Renal cortex interstitium (tissue), 15 donors: ENCODE measurements at places on chromosomes 7 and 10. TPM values are rescaled to one million over a fixed set of nuclear protein-coding genes. Genes with fewer than 3 reads are reported as not detected.

DNA sequence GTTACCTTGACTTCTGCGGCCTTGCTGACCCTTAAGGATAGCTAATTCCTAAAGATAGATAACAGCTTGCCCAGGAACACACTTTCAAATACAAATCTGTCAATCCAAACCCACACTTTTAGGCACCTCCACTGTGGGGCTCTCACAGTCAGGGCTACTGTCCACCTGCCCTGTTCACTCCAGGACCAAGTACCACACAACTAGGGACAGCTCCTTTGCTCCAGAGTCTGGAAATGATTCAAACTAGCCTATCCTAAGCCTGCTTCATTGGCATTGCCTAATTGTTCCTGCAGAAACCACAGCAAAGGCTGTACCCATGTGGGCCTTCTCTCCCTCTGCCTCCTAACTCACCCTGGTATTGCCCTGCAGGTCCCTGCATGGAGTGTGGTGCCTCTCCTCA lies 538.9 kb upstream of the IGFBP3 start:
- DNase-seq = no peak

DNA sequence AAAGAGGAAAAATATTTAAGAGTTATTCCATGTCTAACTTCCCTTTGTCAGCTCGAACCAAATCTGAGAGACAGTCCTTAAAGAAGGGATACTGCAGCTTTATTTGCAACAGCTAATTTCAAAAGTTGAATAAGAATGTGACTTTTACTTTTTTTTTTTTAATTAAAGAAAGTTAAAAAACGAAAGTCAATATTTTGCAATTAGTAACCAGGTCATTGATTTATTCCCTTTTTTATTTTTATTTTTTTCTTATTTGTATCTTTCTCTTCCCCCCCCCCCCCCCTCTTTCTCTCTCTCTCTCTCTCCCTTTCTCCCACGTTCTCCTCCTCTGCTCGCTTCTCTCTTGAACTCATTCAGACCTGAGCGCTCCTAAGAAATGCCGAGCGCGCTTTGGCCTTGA lies 209.5 kb downstream of the TCF7L2 start:
- DNase-seq = no peak

- no peak for DNase-seq
Observed at GRCh38 chr10:119663866-119664698, 12.9 kb downstream of the BAG3 start.

DNA sequence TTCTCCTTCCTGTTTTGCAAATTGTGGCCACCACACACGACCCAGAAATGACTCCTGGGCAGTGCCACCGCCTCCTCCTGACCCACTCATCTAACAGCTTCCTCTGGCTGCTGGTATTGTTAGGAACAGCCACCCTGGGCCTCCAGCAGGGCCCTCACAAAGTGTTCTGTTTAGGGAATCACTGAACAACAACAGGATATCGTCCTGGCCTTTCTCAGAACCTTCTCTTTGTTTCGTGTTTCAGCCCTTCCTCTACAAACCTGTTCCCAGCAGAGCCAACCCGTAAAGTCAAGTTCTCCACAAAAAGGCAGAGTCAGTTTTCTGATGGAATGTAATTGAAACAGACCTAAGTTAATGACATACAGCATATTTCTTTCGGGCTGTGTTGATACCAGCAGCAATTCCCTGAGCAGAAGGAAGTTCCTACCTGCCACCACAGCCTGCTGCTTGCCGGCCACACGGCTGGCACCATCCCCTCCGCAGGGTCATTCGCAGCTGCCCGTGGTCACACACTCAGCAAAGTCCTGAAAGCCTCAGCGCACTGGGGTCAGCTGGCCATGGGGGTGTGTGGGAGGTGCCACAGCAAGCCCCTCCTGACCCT lies 91.7 kb upstream of the PITRM1 start:
- no peak for DNase-seq

DNA sequence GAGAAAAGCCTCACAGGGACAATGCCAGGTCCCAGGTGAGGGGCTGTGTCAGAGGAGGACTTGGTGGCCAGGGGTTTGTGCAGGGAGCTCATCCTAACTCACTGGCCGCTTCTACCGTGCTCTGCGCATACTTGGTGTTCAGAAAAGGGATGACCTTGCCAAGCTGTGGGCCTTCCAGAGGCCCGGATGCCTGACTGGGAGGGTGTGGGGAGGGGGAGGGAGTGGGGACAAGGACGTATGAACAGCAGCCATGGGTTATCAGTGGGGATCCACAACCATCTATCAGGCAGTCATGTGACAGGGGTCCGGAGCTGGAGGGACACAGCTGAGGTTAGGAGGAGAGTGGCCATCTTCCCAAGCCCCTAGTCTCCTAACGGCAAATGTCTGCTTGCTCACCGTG lies 6.2 kb downstream of the SFXN4 start:
- DNase-seq = no peak

DNA sequence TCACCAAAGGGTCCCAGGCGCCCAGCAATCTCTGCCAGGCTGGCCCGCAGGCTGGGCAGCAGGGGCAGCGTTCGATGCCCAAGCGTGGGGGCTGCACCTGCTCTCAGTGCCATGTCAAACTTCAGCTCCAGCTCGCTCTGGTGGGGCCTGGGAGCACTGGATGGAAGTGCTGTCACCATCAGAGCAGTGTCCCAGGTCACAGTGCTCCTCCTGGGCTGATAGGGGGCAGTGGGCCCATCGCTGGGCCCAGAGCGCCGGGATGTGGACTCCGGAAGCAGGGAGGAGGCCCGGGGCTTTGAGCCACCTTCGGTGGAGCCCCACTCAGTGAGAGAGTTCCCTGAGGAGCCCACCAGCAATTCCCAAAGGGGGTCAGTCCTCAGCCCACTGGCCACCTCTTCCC lies 2.2 kb downstream of the PRRT4 start:
- DNase-seq = no peak

- DNase-seq = no peak
Observed at GRCh38 chr7:117942780-117943179, 69.5 kb upstream of the CTTNBP2 start.

- no peak for DNase-seq
Observed at GRCh38 chr7:77684030-77684429, 12.2 kb upstream of the RSBN1L start.

DNA sequence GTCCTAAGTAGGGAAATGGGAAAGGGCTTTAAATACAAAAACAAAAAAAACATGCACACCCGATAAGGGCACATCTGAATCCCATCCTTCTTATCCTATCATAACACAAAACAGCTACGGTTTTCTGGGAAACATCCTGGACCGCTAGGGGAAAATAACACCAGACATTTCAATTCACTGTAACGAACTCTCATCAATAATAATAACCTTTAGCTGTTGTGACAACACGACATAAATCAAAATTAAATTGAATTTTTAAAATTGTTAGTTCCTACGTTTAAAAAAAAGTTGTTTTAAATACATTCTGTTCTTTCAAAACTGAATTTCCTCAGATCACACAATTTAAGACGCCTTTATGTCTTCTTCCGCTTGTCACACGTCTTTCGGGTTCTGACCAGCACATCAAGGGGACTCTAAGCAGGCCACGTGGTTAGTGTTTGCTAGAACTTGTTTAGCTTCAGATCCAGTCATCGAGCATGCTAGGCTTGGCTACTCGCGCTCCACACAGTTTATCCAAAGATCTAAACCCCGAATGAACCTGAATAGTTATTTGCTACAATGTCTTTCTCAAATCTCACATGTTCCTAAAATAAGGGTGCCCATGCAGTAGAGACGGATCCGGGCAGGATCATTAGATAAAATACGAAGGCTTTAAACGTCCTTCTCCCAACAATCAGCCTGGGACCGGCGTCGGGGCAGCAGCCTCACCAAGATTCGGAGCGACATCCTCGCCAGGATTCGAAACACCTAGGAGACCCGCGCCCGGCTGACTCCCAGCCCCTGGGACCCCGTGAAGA lies 839 bp downstream of the IKZF5 start:
- no peak for DNase-seq

DNA sequence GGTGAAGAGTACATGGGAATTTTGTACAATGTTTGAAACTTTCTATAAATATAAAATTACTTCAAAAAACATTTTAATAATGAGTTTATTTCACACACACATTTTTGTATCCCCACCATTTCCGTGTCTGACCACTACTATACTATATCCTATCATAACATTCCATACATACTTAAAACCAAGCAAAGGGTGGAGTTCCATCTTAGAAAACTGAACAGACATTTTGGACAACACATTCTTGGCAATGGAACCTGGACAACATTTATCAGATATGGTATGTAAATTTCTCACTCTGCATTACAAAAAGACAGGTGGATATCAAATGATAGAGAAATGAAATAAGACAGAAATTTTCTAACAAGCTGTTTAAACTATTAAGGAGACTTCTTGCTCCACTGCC lies 168.9 kb downstream of the TWIST1 start:
- DNase-seq = no peak

DNA sequence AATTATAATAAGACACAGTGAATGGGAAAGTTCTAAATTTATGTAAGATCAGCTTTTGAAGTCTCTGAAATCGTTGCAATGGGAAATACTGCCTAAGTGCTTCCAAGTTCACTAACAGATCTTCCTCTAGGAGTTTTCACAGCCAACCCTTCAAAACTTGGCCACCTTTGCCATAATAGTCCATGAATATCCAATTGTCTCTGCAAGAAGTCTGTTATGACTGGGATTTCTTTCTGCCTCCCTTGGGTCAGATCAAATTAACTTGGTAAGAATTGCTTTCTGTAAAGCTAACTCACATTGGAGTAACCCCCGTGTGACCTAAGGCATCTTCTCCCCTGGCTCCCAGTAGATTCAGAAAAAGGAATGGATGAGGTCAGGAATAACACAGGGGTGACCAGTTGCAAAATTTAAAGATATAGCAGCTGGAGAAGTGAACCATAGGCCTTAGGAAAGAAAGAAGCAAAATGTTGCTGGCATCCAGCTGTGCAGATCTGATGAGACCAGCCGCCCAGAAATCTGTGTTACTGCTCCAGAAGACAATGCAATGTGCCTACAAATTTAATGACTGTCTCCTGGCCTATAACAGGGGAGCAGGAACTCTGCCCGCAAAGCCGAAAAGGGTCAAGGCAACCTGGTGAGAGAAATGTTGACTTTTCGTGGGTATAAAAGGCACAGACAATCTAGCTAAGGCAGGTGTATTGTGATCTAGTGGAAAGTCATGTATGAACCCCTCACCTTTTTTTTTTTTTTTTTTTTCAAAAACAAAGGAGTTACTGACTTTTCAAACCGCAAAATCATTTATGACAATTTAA lies 7.5 kb upstream of the OPTN start:
- no peak for DNase-seq

DNA sequence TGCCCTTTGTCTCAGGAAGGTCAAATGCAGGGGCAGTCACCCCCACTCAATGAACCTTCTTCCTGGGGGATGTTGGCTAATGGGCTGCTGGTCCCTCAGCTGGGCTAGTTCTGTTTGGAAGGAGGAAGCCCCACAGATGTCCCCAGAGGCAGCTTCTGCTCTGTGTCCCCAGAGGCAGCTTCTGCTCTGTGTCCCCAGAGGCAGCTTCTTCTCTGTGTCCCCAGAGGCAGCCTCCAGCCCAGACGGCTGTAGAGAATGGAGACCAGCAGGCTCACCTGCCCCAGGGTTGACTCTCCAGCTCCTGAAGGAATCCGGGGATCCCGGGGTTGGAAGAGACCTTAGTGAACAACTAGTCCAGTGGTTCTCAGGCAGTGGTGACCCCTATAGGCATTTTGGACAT lies 62.5 kb upstream of the LEP start:
- DNase-seq = no peak

DNA sequence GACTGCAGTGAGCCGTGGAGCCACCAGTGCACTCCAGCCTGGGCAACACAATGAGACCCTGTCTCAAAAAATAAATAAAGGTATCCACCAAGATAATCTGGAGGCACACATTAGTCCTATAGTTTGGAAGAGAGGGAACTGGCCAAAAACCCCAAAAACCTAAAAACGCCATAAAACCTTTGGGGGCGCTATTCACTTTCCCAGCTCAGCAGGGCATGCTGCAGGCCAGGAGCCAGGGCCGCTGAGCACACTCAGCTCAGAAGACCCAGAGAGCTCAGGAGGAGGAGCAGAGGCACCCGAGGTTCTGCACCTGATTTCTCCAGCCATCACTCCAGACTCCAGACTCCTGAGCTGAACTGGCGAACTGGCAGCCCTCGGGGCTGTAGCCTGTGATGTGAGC lies 167.2 kb upstream of the IMMP2L start:
- no peak for DNase-seq

- no peak for DNase-seq
Observed at GRCh38 chr7:28280516-28280915, 99.9 kb upstream of the JAZF1 start.

DNA sequence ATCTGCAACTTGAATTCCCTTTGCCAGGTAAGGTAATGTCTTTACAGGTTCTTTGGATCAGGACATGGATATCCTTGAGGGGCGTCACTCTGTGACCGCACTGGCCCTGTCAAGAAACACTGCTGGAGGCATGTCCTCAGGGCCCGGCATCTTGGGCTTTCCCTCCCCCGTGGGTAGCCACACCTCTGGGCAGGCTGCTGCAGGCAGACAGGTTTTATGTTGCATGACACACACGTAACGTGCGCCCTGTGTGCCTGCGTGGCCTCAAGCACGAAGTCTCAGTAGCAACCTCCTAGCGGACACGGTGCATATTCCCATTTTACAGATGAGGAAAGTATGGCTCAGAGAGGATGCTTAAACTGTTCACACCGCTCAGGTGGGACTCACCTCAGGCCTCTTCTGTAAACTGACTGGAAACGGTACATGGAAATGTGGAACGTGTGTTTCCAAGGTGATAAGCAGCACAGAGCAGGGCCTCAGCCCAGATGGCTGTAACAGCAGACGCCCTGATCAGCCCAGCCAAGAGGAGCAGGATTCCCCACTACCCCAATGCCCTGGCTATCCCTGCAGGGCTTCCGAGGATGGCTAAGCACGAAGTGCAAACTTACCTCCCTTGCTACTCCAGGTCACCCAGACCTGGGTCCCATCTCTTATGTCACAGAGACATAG lies 553.6 kb downstream of the TCERG1L start:
- DNase-seq = no peak

Gene C10orf53
- polyA plus RNA-seq = not detected

Gene SRGN
- polyA plus RNA-seq = 14.4 TPM

Gene GIMAP4
- polyA plus RNA-seq = 23.4 TPM

Gene SLC26A5
- 0.22 TPM for polyA plus RNA-seq

Gene TDRD1
- 0.03 TPM for polyA plus RNA-seq

Gene LAMB4
- 2.7 TPM for polyA plus RNA-seq

Gene SH2B2
- polyA plus RNA-seq = 4.1 TPM

Gene RGS10
- polyA plus RNA-seq = 35.0 TPM
